ENCODE measurements at places on chromosomes 7 and 10.

GRCh38 chr7:1611708-1612241 is 41.9 kb upstream of the PSMG3 start:
- DNase-seq = no peak

GRCh38 chr7:44141221-44141850 is at the start of gene MYL7:
Gene MYL7, minus strand, starts transcription at chr7:44141332. Its CDS starts 27 bp downstream, at chr7:44141305.
- no peak for DNase-seq

GRCh38 chr10:119466655-119467054 is 75.9 kb downstream of the RGS10 start:
- DNase-seq = peak; percentile 55

DNA sequence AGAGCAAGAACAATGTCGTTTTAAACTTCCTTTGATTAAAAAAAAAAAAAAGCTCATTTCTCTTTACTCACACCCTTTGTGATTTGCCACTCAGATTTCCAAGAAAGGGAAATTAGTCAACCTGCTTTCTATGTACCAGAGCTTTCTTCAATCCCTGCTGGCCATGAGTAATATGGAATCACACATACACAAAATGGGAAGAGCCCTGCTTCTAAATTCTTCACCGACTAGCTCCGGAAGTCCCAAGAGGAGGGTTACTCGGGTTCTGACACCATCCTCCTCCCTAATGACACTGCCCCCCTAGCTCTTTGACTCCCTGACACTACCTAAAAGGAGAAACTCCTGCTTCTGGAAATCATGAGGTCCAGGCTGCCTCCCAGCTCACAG is 81.8 kb upstream of the SFMBT2 start:
- no peak for DNase-seq

- DNase-seq = no peak
Observed at GRCh38 chr10:126702181-126702580, 31.7 kb upstream of the C10orf90 start.

GRCh38 chr7:80411621-80412020 is 100.2 kb downstream of the GNAT3 start:
- DNase-seq = no peak

GRCh38 chr10:72563327-72563932 is 62.4 kb downstream of the MICU1 start:
- peak; percentile 43 for DNase-seq

- DNase-seq = no peak
Observed at GRCh38 chr7:18354108-18355085, 141.2 kb upstream of the HDAC9 start.

GRCh38 chr7:137221467-137221866 is 122.1 kb downstream of the PTN start:
- DNase-seq = no peak

- no peak for DNase-seq
Observed at GRCh38 chr10:110209926-110210673, 2.7 kb downstream of the MXI1 start.

- DNase-seq = no peak
Observed at GRCh38 chr7:33698692-33699128, 206.6 kb upstream of the BMPER start.

DNA sequence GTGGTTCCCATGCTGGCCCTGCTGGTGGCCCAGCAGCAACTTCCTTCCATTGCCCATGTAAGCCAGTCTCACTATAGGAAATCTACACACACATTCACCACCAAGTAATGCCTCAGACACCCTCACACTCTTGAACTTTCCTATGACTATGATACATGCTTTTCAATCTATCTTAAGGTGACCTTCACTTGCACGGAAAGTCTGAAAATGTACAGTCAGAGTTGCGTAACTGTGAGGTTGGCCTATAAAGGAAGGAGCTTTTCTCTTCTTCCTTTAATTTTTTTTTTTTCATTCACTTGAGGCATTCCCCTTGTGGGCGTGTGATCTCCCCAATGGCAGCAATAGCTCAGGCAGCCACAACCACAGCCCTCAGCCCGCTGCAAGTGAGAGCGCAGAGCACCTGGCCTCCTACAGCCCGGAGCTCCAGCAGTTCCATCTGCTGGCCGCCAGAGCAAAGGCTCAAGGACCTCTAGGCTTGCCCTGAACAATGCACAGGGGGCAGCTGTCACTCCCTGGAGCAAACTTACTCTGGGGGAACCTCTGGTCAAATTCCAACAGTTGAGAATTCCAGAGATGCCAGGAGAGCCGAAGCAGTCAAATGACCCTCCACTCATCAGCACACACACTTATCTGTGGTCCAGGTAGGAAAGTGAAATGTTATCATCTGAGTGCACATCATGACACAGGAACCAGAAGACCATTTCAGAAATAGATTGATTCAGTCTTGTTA is 123.1 kb upstream of the ADO start:
- peak; percentile 69 for DNase-seq

DNA sequence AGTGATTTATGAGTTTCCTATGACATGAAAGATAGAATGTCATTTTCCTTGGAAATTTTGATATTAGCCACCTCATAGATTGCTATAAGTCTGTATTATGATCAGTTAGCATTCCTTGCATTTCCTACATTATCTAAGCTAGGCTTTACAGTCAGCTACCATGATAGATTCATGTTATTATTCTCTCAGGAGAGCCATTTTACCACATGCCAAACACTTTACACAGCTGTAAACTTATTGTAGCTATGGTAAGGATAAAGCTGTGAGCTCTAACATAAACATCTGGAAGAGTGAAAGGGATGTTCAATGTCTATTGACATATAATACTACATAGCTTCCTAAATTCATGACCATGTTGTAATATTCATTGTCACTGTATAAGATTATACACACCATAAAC is 608.0 kb downstream of the PHTF2 start:
- no peak for DNase-seq

GRCh38 chr7:51929818-51930217 is 613.2 kb upstream of the COBL start:
- DNase-seq = no peak

DNA sequence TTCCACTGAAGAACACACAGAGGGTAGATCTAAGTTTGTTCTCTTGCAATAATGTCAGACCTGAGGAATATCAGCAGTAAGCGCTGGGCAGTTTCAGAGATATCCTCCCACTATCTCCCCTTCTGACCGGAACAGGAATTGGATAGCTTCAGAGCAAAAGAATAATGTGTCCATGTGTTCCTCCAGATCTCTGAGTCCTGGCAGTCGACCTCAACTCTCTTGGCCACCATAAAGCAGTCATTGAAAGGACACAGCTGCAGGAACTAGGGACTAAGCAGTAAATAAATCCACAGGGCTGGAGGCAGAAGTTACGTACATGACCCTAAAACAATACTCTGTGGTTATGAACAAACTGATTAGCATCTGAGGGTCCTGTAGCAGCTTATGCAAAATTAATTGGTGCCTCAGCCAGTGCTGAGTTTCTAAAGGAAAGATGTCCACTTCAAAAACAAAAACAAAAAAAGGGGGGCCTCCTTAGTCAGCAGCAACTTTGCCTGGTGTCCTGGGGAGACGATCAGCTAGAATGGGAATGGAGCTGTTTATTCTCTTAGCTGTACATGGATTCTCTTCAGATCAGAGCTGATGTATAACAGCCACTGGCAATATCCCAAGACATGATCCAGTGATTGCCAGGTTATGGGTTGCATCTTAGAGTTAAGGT is 6.4 kb upstream of the PRTFDC1 start:
- no peak for DNase-seq

DNA sequence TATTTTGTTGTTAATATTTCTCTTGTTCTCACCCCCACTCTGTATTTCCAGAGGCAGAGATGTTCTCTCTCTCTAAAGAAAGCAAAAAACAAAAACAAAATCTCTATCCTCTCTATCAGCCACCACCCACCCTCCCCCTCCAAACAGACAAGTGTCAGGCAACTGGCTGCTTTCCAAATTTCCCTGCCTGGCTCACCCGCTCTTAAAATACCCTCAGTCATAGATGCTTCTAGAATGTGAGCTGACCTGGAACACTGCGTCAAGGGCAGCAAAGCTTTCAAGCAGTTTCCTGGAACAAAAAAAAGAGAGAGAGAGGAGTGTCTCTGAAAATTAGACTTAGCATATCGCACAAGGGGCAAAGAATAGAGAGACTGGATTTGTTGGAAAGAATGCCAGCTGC is 341.0 kb upstream of the ZMIZ1 start:
- DNase-seq = no peak

DNA sequence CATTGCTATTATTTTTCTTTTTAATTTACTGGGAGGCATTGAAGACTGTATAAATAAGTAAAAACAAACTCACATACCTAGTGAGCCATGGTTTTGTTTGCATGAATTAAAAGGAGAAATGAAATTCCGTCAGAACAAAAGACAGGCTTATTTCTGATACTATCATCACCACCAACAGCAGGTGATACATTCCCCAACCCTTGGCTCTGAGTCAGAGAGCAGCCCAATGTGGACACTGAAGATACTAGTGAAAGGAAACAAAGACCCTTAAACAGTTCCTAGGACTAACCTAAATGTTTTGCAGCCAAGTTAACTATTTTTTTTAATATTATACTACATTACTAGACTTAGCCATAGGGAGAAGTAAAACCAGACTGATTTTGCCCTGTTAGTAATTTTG is 31.6 kb downstream of the CHRM2 start:
- DNase-seq = no peak

- DNase-seq = no peak
Observed at GRCh38 chr7:30184791-30185487, 50.2 kb downstream of the MTURN start.

DNA sequence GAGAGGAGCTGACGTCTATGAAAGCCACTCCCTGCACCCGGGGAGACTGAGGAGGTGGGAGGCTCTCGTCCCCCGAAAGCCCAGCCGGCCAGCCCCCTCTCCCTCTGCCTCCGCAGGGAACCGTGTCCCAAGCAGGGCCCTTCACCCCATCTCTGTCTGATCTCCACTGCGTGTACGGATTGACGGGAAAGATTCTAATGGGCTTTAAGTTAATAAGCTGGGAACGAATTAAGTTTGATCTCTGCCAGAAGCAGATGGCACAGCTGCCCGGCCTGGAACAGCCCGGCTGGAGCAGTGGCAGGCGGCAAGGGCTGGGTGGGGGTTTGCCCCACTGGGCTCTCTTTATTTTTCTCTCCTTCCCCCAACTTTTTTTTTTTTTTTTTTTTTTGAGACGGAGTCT is 6.1 kb upstream of the SLC29A4 start:
- no peak for DNase-seq

- no peak for DNase-seq
Observed at GRCh38 chr10:133142523-133143199, 17.4 kb upstream of the KNDC1 start.

GRCh38 chr7:41130561-41131236 is 572.2 kb downstream of the INHBA start:
- DNase-seq = no peak

- no peak for DNase-seq
Observed at GRCh38 chr7:42527004-42527403, 290.0 kb upstream of the GLI3 start.

DNA sequence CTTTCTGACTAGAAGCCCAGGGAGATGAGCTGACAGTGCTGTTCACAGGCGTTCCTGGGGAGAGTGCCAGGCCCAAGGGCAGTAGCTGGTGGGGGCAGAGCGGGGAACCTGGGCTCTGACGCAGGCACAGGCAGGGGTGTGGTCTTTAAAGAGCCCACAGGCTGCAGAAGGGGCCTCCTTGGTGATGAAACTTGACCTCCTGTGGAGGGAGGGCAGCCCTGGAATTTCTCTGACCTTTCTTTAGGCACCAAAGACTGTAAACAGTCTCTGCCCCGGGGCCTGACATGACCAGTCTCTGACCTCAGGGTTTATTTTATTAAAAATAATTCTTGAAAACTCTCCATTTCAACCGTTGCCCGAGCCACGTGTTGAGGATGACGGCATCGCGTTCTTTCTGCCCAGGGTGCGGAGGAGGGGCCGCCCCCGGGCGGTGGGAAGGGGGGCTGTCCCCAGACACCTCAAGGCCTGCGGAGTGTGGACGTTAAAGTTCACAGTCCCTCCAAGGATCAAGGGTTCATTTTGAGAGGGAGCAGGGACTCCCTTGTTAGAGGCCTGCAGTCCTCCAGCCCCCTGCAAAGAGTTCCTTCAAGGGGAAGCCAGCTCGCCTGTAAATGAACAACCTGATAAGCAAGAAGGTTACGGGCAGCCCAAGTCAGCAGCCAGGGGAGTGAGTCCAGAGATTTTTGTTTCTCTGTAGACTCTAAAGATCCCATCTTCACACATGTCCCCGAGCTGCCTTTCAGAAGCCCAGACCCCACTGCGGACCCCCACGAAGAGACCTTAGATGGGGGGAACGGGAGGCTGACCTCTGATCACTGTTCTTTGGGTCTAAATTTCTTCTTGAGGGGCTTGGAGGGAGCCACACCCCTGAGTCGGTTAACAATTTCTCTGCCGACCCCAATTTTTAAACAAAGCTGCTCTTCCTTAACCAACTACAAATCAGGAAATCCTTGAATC is 128.9 kb downstream of the VIPR2 start:
- DNase-seq = no peak

- DNase-seq = no peak
Observed at GRCh38 chr10:110547139-110547761, 20.2 kb upstream of the SMC3 start.

GRCh38 chr7:96084881-96085553 is 236.9 kb downstream of the SLC25A13 start:
- DNase-seq = no peak

DNA sequence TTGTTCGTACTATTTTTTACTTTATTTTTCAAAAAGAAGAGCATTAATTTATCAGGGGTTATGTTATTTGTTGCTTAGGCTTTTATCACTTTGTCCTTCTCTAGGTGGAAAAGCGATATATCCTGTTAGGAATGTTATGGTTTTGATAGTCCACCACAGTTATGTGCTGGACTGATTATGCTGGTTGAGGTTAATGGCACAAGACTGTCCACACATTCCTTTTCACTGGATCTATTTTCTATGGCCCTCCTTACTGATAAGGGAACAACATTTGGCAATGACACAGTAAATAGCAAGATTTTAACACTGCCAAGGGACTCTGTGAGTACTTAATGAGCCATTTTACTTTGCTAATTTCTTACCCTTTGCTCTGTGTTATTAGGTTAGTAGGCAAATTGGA is 1212.3 kb downstream of the NXPH1 start:
- DNase-seq = no peak

- no peak for DNase-seq
Observed at GRCh38 chr7:81777697-81778096, 7.8 kb upstream of the HGF start.

DNA sequence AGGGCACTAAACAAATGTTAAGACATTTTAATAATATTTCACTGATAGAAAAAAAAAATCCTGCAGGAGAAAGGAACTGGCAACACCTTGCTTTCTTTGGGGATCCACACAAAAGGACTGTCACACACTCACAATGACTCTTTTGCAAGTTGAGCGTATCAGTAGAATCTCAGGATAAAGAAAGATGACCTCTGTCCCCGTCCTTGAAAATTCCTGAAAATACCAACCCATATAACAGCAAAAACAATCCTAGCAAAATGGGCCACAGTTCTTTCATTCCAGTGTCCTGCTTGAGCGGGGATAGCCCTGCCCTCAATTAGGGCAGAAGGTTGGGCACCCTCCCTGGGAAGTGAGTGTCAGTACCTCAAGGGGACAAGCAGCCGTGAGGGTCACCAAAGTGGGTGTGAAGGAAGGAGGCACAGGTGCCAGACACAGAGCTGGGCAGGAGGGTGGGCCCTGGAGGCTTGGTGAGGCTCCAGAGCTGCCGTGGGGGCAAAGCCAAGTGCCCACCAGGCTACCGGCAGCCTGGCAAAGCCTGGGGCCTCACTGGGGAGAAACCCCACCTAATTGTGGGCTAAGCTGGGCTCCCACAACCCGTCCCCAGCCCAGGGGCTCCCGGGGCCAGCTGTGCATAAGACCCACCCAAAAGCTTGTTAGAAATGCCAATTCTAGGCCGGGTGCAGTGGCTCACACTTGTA is 2.8 kb downstream of the WDR86 start:
- DNase-seq = no peak

- no peak for DNase-seq
Observed at GRCh38 chr7:26556061-26556881, 264.6 kb downstream of the SNX10 start.
